ENCODE measurements at places on chromosomes 5 and 9.
A peak's percentile ranks its signal among the peaks of the same experiment; 100 is the strongest.

GRCh38 chr9:17993024-17993423 lies 414.2 kb downstream of the SH3GL2 start:
- DNase-seq, result no peak

DNA sequence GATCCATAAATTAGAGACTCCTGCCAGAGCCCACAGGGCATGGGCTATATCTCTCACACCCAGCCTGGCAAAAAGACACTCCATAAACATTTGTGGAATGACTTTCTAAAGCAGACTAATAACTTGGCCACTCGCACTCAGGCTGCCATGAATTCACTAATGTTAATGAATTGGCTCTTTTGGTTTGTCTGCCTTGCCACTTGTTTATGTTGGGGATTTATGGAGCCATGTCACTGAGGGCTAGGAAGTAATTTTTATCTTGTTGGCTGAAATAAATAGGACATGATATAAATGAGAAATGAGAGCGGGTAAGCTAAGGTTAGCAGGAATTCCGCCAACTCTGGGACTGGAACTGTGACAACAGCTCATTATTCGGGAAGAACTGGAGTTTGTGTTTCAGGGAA lies 55.2 kb downstream of the DROSHA start:
- DNase-seq, result no peak

- DNase-seq, result no peak
These were observed 177.2 kb upstream of the TUT7 start for GRCh38 chr9:86531273-86531970.

- DNase-seq, result no peak
These were observed 27.6 kb upstream of the GRAMD2B start for GRCh38 chr5:126395605-126396004.

DNA sequence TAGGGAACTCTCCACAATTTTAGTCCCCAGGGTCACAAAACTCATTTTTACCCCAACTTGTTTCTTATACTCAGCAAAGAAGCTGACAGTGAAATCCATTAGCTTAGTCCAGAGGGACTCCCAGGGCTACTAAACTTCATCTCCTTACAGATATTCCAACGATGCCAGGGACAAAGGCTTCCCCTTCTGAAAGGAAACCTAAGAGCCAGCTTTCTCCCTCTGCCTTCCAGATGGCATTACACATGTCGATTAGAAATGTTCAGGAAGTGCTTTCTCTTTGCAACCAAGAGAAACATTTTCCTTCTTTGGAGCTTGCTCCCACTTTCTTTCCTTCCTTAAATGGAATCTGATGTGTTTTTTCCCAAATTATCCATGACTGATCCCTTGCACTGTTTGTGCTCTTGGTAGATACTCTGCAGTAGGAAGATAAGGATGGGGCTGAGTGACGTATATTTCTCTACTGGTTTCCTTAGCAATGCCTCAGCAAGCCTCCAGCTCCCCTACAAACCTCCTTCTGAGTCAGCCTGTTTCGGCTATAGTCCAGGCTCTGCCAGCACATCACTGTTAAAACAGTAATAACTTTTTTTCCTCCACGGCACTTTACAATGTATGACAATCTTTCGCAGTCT lies 43.0 kb upstream of the HTR4 start:
- no peak for DNase-seq

- DNase-seq, result no peak
These were observed 95.9 kb upstream of the SLC25A48 start for GRCh38 chr5:135738564-135738875.

DNA sequence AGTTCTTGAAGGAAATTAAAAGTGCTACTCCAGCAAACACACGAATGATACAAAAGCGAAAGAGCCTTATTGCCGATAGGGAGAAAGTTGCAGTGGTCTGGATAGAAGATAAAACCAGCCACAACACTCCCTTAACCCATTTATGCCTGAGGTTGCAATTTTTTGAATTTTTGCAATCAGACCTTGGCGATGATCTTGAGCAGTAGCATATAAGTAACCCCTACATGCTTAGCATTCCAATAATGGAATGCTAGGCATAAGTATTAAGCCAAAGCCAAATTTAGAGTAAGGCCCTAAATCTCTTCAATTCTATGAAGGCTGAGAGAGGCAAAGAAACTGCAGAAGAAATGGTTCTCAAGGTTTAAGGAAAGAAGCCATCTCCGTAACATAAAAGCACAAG lies 153.5 kb downstream of the SLC28A3 start:
- DNase-seq, result no peak

DNA sequence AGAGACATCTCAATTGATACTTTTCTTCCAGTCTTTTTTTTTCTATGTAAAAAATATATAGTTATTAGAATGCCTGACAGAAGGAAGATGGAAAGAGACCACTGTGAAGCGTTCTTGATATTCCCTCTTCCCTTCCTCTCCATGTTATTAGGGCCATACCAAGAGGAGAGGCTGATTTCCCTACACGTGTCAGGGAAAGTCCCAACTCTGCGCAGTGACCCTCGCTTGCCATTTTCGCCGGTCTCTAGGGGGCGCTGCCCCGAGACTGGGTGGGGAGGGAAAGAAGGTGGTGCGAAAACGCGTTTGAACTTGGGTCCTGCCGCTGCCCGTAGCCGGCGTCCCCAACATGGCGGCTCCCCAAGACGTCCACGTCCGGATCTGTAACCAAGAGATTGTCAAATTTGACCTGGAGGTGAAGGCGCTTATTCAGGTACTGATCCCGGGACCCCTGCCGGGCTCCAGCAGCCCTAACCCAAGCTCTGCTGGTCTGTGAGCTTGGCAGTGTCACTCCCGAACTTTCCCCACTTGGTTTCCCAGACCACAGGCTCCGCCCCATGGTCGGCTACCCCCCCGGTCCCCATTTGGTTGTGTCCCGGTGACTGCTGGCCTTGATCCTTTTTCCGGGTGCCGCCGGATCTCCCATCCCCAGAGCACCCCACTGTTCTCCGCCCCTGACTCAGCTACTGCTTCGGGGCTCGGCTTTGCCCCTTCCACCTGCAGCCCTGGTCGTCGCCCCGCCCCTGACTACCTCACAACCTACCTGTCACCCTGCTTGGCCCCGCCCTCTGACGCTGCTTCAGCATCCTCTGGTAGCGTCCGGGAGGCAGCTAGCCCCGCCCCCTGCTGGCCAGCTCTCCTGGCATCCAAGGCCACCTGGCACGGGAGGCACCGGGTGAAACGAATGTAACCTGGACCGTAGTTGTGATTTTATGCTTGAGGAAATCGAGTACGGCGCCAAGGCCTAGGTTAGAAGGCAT lies at the start of gene BNIP1:
TSS of gene BNIP1 (plus strand) at position 332 of the 977 bp plus-strand sequence. CDS start at position 347, 15 bp downstream.
- DNase-seq, result peak; percentile 93

DNA sequence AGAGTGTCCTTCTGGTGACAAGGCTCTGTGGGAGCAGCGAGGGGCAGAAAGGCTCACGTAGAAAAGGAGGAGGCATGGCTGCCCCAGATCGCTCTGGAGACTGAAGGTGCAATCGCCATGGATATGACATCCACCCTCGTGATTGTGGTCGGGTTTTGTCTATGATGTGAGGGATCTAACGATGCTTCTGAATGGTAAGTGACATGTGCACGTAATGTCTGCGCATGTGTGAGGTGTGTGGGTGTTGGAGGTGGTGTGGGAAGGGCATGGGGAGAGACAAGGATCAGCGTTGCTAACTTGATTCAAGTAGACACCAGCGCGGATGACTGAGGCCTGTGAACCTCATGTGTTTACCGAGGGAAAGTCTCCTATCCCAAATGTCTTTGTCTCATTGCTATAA lies 20.2 kb downstream of the IRX1 start:
- DNase-seq, result no peak

DNA sequence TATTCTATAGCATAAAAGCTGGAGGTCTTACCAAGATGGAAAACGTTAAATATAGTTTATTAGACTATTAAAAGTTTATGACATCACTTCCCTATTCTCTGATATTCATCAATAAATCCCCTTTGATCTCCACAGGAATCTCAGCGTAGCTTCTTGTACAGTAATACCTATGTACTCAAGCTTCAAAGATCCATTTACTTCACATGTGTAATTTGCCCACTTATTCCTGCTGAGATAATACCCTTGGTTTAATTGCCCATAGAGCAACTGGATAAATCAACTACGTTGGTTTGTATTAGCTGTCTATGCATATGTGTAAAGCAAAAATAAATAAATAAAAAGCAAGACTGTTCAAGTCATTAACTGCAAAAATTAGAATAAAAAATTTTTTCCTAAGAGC lies 219.7 kb downstream of the EFNA5 start:
- DNase-seq, result no peak

DNA sequence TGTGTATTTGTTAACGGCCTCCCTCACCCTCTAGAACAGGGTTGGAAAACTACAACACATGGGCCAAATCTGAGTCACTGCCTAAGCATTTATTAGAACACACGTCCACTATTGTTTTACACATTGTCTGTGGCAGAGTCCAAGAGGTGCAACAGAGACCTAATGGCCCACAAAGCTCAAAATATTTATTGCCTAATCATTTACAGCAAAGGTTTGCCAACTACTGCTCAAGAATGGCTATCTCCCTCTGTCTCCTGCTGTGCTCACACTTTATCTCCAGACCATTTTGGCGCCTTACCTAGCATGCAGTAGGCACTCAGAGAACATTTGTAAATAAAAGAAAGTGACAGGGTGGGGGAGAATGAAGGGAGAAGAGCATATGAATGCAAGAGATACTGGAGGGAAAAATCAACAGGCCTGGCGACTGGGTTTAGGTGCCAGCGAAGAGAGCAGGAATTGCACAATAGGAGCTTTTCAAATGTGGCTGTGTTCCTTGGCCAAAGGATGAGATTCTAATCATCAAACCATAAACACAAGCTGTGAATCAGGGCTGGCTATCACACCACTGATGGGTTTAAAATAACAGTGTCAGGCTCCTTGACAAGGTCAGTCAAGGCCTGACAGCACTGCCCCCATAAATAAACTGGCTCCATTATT lies 80.3 kb downstream of the EPB41L4A start:
- no peak for DNase-seq

DNA sequence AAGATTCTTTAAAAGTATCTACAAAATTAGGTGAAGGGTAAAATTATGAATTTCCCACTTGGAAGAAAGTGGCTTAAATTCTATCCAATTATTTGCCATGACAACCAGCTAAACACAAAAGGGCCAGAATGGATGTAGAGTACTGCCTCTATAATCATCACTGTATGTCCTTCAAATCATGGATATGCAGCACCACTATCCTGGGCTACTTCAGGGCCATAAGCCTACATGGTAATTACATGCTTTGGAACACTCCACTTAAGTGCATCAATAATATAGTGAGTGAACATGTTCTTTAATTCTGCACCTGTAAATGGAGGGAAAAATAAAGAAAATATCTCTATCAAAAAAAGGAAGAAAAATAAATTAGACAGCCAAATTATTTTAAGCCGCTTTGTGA lies 575.2 kb downstream of the ISL1 start:
- peak; percentile 49 for DNase-seq

DNA sequence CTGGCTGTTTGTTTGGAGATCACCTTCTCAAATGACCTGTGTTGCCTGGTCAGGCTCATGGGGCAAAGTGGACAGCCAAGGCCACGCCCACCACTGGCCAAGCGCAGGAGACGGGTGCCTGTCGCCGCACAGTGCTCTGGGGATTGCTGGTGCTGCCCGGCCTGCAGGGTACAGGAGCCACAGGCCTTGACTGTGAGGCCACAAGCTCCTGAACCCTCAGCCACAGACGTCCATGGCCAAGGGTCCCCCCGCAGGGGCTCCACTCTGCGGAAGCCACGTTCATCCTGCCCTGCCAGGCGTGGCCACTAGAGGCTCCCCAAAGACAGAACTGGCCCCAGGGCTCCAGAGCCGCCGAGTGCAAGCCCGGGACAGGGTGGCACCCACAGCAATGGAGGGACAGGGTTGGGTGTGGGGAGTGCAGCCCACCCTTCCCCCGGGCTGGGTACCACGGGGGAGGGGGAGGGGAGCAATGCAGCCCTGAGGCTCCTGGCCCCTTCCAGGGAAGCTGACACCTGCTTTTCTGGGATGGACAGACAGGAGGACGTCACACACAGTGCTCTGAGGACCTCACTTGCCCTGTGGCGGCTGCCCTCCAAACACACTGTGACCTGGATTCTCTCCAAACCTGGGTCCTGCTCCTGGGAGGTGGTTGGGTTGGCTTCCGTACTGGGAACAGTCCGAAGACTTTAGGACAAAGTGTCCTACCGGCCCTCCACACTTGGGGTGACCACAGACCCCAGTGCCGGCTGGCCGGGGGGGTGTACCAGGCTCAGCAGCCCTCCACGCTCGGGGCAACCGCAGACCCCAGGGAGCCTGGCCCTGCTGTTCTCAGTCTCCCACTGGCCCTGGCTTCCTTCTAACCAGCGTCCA lies 21.5 kb downstream of the TPPP start:
- peak; percentile 74 for DNase-seq

GRCh38 chr5:125486634-125487033 lies 740.2 kb upstream of the ZNF608 start:
- DNase-seq, result no peak

GRCh38 chr5:178211095-178212048 lies 7.0 kb downstream of the HNRNPAB start:
- DNase-seq, result no peak

- no peak for DNase-seq
These were observed 21.4 kb upstream of the SCGB3A1 start for GRCh38 chr5:180612683-180613082.

GRCh38 chr5:59917121-59917520 lies 23.6 kb upstream of the PDE4D start:
- no peak for DNase-seq

DNA sequence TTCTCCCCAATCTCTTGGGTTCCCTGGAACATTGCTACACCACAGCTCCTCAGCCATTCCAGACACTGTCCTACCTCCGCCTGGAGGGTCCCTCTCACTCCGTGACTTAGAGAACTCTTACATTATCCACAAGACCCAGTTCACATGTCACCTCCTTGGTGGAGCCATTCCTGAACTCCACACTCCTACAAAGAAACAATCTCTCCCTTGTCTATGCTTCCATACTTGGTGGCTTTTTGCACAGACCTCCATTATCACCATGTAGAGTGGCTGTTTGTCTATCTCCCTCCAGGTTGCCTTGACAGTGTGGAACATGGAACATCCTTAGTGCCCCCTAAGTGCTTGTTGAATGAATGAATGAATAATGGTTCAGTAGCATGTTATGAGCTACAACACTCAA lies 105.9 kb downstream of the PAX5 start:
- DNase-seq, result no peak

- no peak for DNase-seq
These were observed 18.1 kb upstream of the CLK4 start for GRCh38 chr5:178644826-178645545.

DNA sequence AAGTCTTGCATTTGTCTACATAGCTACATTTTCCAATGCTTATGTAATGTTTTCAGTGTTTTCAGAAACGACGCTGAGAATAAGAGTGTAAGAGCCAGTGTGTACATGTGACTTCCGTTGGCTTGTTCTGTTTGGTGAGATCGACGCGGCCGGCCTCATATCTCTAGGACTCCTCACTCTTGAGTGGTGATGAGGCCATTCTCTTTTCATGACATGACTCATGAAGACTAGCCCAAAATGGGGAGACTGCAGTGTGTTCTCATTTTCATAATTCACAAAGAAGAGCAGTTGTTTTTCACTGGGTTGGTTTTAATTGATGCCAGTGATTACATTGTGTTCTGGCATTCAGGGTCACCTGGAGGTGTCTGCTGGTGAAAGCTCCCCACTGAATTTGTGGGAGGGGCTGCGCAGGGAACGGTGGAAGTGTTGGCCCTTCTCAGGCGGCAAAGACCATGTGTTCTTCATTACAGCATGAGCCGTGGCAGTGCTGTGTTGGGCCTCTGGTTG lies 131.5 kb upstream of the OTULINL start:
- DNase-seq, result no peak

Measured in NCI-H82 (cell line).